ENCODE measurements at places on chromosomes 3 and 15.
A peak's percentile ranks its signal among the peaks of the same experiment; 100 is the strongest.

- DNase-seq = peak; percentile 60
These were observed 110.2 kb downstream of the NR1I2 start for GRCh38 chr3:119891944-119892721.

DNA sequence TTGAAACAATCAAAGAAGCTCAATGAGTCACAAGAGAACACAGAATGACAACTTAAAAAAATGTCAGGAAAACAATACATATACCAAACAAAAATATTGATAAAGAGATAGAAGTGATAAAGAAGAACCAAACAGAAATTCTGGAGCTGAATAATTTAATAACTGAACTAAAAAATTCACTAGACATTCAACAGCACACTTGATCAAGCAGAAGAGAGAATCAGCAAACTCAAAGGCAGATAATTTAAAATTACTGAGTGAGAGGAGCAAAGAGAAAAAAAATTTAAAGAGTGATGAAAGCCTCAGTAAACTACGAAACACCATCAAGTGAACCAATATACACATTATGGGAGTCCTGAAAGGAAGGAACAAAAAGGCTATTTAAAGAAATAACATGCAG is 61.9 kb downstream of the SERP1 start:
- no peak for DNase-seq

DNA sequence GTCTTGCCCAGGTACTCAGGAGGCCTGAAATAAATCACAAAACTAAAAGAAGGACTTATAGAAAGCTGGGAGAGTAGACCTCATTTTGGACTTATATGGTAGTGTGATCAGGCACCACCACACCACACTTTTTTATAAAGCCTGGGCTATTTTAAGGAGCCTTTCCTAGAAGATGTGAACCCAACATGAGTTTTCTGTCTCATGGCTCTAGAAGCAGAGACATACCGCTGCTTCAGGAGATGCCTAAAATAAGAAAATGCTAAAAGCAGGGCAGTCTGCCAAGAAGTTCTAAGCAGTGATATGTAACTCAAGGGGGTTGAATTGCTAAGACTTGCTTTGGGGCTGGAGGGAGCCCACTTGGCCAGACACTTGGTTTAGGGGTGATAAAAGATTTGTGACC is 49.6 kb downstream of the SUMF1 start:
- peak; percentile 30 for DNase-seq

DNA sequence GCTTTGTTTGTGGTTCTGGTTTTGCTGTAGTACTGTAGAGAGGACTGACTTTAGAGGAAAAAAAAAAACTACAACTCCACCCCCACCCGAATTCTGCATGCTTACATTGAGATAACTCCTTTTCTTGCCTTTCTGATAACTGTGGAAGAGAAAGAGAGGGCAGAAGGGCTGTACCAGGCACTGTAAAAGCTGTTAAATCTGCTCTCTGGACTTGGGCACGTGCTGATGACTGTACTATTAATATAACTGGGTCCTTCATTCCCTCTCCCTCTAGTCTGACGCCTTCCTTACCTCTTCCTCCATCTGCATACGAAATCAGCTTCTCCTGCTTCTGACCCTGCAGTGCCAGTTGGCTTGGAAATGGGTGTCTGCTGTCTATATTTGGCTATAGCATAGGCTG is 15.0 kb downstream of the MAPKBP1 start:
- no peak for DNase-seq

DNA sequence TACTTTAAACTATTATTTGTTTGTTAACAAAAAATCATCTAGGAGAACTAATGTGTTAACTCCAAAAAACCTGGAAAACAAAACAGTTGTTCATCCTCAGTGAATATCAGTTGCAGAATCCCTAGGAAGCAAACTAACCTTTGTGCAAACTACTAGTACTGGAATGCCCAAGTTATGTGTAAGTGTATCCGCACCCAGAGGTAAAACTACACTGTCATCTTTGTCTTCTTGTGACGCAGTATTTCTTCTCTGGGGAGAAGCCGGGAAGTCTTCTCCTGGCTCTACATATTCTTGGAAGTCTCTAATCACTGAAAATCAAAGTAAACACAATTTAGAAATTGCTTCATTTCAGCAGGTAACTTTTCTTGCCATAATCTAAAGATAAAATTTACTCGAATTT is 29.8 kb downstream of the DYNC1LI1 start:
- no peak for DNase-seq

DNA sequence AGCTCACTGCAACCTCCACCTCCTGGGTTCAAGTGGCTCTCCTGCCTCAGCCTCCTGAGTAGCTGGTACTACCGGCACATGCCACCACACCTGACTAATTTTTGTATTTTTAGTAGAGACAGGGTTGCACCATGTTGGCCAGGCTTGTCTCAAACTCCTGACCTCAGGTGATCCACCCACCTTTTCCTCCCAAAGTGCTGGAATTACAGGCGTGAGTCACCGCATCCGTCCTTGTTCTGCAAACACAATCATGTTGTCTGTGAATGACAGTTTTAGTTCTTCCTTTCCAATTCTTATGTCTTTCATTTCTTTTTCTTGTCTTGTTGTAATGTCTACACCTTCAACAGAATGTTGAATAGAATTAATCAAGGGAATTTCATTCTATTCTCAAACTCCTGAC is 16.3 kb upstream of the SMCO1 start:
- no peak for DNase-seq

DNA sequence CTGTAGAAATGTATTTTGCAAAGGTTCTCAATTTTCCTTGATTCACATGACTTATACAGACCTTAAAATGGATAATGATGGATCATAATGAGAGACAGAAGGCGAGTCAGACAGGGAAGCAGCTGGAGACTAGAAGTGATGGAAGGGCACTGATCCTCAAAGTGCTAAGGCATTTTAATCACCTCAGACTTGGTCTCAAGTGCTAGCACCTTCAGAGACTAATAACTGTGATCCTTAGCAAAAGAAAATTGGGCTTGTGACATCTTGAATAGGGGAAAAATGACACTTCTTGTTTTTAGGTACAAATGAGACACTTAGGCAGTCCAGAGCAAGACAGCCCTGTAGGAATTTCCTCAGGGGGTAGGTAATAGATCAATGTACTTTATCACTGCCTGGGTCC is 1011.7 kb downstream of the SQOR start:
- DNase-seq = no peak

- DNase-seq = no peak
These were observed 293.1 kb downstream of the NLGN1 start for GRCh38 chr3:173690542-173691180.

- DNase-seq = no peak
These were observed 26.7 kb downstream of the FLNB start for GRCh38 chr3:58034738-58035523.

DNA sequence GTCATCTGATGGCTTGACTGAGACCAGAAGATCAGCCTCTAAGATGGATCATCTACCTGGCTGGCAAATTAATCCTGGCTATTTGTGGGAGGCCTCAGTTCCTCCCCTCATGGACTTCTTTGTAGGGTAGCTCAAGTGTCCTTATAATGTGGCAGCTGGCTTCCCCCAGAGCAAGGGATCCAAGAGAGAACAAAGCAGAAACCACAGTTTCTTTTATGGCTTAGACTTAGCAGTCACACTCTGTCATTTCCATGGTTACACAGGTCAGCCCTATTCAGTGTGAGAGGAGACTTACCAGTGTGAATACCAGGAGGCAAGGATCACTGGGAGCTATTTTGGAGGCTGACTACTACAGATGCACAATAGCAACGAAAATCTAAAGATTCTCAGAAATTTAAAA is 15.3 kb upstream of the ARL14 start:
- no peak for DNase-seq

- DNase-seq = no peak
These were observed 41.1 kb upstream of the CHRNB4 start for GRCh38 chr15:78682004-78682651.

DNA sequence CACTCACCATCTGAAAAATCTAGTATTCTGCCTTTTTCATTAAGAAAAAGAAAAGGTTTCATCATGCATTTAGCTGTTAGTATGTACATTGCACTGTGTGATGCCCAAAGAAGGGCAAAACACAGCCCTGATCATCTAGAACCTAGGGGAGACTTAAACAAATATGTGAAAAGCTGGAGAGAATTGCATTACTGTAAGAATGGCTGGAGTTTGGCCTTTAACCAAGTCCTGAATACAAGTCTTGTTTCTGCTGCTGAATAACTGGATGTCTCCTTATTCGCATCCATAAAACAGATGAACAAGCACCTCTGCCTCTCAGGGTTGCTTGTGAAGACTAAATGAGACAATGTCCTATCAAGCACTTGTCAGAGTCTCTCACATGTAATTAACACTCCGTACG is 233.4 kb upstream of the LRTM1 start:
- no peak for DNase-seq

GRCh38 chr3:187728248-187728647 is 17.0 kb downstream of the BCL6 start:
- no peak for DNase-seq

GRCh38 chr15:33191591-33191990 is 2.9 kb downstream of the FMN1 start:
- DNase-seq = no peak

DNA sequence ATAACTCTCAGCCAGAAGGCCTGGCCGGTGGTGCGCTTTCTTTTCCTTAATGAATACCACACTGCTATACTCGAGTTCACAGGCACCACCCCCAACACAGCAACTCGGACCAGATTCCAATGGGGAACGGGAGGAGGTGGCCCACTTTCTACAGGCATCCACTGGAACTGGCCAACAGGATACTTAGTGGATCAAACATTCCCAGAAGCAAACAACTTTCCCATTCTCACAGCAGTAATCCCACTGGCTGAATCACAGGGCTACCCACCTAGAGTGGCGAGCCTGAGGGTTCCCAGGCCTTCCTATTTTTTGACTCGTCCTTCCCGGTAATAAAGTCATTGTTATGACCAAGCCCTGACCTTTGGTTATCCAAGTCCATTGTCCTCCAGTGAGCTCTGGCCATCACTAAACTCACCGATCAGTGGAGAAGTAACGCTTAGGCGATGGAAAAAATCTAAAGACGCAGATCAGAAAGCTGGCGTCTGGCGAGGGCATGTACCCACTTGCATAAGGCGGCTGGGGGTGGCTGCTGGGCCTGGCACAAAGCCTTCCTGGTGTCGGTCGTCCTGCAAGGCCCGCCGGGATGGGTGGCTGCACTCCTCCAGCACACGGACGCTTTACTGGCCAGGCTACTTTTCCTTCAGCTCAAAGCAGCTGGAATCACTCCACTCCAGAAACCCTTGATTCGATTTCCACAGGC is 1.2 kb downstream of the EOGT start:
- DNase-seq = peak; percentile 38

- DNase-seq = no peak
These were observed 31.7 kb downstream of the FRMD5 start for GRCh38 chr15:44163370-44163769.

DNA sequence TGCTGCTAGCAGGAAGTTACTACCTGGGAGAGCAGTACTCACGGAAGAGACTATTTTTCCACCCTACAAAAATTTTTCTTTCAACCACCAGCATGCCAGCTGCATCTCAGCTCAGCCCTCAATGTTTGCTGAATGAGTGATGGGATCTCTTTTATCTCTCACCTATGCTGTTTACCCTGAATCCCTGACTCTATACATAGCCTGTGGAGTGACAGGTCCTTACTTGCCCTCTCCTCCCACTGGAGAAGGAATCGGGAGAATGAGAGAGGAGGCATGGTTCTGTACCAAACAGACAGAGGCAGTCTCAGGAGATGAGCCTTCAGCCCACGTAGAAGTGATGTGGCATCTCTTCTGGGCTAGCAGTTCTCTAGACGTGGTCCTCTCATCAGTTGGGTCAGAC is 6.7 kb upstream of the DGKG start:
- no peak for DNase-seq

GRCh38 chr15:78415284-78415683 is 22.7 kb upstream of the IREB2 start:
- DNase-seq = no peak

GRCh38 chr3:44208086-44208485 is 33.6 kb upstream of the TOPAZ1 start:
- DNase-seq = no peak

GRCh38 chr3:51389423-51390183 is 1.5 kb upstream of the RBM15B start:
- peak; percentile 28 for DNase-seq

GRCh38 chr3:39118931-39119660 is 11.6 kb downstream of the TTC21A start:
- DNase-seq = no peak

DNA sequence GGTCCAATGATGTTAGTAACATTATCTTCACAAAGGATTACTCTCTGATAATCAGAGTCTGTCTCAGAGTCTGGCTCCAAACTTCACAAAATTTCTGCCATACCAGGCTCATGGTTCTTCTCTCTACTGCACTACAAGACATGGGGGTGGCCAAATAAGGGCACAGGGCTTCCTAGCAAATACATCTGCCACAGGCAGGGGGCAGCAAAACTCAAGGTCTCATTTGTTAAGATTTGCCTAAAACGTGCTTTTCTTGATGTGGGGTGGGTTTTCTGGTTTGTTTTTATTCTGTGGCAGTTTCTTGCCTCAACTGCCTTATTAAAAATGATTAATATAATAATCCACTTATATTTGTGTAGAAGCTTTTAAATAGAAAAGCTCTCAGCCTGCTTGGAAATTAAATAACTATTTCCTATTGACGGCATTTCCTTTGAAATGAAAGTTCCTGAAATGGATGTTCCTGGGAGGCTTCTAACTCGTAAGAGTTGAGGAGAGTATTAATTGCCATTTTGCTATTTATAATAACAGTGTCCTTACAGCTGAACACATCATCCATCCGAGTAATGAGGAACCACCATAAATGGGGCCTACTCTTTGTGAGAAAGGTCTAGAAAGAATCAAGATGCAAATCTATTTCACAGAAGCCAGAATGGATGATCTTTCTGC is 53.8 kb downstream of the SST start:
- DNase-seq = peak; percentile 34

- DNase-seq = no peak
These were observed 11.5 kb upstream of the CLRN1 start for GRCh38 chr3:150984066-150984465.

GRCh38 chr3:90011131-90011530 is 903.7 kb downstream of the EPHA3 start:
- DNase-seq = no peak

DNA sequence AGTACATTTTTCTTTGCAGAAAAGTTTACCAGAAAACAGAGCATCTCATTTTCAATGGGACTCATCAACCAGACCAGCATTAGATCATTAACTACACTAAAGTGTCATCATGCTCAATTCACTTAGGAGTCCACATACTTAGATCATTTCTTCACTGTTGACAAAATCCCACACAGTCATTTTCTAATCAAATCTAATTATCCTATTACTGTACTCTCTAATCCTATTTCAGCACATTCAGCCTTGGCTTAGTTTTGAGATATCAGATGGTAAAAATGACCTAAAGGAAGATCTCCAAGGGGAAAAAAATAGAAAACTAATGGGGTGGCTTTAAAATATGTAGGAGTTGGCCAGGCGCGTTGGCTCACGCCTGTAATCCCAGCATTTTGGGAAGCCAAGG is 5.2 kb upstream of the CTXN2 start:
- DNase-seq = no peak
